ENCODE measurements at places on chromosomes 11 and 22.

DNA sequence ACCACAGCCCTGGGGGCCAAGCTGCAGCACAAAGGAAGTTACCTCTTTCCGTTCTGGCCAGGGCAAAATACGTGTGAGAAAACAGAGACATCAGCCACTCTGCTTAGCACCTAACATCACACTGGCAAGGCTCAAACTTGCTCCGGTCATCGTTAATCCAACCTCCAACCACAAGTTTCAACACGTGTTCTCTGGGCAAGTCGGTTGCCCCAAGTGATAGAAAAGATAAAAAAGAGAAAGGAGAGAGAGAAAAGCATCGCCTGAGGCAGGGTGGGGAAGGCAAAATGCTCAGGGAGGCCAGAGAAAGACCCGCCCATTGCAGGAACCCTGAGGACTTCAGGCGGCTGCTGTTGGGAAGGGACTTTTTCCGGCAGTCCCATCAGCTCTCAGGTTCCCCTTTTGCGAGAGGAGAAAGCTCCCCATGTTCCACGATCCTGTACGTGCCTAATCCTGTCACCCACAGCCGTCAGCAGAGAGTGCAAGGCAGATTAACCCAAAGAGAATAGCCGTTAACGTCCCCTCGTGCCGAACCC is 18.5 kb upstream of the B4GALNT4 start:
- DNase-seq, result peak; percentile 53

- no peak for DNase-seq
Observed at GRCh38 chr22:33896575-33897447, 23.5 kb downstream of the LARGE1 start.

DNA sequence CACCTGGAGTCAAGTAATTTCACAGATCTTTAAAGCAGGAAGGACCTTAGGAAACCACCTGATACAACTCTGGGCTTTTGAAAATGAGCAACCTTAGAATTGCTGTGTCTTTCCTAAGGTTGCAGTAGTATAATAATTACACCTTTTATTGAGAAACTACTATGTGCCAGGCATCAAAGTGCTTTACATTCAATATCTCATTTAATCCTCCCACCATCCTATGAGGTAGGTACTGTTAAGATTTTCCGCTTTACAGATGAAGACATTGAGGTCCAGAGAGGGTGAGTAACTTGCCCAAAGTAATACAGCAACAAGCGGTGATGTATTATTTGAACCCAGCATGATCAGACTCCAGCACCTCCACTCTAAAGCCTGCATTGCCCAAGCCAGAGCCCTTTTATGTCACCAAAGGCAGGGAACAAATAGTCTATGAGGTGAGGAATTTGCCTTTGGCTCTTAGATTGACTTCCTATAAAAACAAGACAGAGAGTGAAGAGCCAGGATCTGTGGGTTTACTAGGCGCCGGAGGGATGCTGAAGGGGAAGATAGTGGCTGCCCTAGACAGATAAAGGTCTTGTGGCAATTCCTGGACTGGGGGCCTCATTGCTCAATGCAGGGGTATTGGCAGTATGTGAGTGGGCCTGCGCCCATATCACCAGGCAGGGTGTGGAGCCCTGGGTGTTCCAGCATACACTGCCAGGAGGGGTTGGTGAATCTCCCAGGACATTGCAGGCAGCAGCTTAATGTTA is 157.1 kb downstream of the FBXO7 start:
- no peak for DNase-seq

GRCh38 chr11:126608658-126609057 is 253.2 kb downstream of the ST3GAL4 start:
- DNase-seq, result no peak

GRCh38 chr11:71203681-71204080 is 48.7 kb downstream of the SHANK2 start:
- DNase-seq, result no peak

- DNase-seq, result no peak
Observed at GRCh38 chr11:10641912-10642697, 51.5 kb downstream of the IRAG1 start.

- DNase-seq, result no peak
Observed at GRCh38 chr11:19834771-19835170, 122.1 kb downstream of the NAV2 start.

GRCh38 chr11:11072067-11072466 is 214.2 kb upstream of the ZBED5 start:
- no peak for DNase-seq

GRCh38 chr11:6402561-6402981 is 12.3 kb downstream of the SMPD1 start:
- DNase-seq, result peak; percentile 82

DNA sequence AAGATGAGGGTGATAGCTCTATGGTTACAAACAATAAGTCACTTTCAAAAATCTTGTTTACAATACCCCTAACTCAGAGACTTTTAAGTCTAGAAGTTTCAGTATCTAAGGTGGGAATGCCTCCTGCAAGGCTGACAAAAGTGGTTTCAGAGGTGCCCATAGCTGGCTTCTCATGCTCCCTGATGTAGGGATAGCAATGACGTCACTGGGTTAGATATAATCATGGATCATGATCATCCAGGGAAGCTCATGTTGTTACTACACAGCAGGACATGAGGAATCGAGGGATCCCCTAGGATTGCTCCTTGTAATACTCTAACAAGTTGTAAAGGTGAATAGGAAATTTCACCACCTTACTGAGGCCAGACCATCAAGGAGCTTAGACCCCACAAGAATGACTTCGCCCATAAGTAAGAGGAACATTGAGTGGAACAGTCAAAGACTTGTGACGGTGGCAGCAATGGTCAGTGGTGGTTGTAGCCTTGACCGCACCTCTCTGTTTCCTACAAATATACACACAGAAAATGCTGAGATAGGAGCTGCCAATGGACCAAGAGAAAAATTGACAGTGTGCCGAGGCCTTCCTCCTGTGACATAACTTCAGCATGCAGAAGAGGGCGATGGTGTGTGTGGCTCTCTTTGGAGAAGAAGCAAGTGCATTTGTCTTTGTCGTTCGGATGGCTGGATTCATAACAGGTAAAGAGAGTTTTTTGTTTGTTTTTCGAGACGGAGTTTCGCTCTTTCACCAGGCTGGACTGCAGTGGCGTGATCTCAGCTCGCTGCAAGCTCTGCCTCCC is 15.6 kb downstream of the APOL4 start:
- DNase-seq, result no peak

GRCh38 chr22:28413612-28414399 is 265.8 kb downstream of the TTC28 start:
- no peak for DNase-seq

DNA sequence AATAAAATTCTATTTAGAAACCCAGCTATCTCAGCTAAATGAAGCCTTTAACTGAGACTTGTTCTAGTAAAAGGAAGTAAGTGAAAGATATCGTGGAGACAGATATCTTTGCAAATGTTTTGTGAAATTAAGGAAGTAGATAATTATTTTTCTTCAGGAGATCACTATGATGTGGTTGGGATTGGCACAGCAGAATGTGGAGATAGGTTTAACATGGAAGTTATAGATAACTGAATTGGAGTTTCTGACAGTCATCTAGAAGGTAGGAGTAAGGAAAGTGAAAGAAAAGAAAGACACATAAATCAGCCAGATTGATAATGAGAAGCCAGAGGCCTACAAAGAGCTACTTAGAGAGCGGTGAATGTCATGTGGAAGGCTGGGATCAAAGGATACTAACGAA is 4.7 kb upstream of the CASP5 start:
- DNase-seq, result no peak

DNA sequence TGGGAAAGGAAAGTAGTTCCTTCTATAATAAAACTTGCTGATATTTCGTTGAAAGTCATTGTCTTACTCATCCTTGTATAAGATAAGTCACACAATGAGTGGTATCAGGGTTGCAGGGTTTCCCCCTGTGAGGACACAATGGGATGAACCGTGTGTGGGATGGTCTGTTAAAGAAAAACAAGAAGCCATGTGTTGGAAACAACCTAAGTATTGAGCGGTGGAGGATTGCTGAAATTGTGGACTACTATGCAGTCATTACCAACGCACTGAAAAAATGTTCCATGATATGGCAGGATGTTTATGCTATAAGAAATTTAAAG is 28.6 kb downstream of the PTPRJ start:
- DNase-seq, result peak; percentile 85

- no peak for DNase-seq
Observed at GRCh38 chr11:73582653-73583052, 15.3 kb downstream of the FAM168A start.

DNA sequence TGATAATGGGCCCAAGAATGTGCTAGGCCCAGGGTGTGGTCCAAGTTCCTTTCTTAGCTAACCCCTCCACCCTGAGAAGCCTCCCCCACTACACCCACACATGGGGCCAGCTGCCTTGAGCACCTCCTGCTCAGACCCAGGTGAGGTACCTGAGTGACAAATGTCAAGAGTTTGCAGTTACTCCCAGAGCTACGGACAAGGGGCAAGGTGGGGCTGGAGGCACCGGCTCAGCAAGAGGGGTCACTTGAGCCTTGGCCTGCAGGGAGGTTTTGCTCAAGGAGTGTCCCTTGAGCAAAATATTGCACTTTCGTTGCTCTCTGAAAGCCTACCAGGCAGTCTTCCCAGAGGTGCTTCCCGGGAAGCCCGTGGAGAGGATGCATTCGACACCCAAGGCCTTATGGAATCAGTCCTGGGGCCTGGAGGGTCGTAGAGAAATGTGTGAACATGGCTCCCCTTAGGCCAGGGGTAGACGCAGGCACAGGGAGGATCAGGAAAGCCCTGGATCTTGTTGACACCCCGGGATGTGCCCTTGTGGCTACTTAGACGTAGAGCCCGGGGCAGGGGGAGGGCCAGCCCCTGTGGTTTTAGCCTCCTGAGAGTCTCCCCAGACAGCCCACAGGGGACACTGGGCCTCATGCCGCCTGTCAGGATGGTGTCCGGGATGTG is 114.2 kb downstream of the KCNQ1 start:
- DNase-seq, result peak; percentile 43

GRCh38 chr11:10504490-10504889 is 36.5 kb downstream of the RNF141 start:
- no peak for DNase-seq

GRCh38 chr22:44709881-44710392 is 7.9 kb downstream of the PRR5 start:
- DNase-seq, result no peak

- no peak for DNase-seq
Observed at GRCh38 chr11:88454881-88455280, 117.3 kb upstream of the CTSC start.

GRCh38 chr22:36405671-36406538 is 18.1 kb upstream of the MYH9 start:
- DNase-seq, result peak; percentile 77

DNA sequence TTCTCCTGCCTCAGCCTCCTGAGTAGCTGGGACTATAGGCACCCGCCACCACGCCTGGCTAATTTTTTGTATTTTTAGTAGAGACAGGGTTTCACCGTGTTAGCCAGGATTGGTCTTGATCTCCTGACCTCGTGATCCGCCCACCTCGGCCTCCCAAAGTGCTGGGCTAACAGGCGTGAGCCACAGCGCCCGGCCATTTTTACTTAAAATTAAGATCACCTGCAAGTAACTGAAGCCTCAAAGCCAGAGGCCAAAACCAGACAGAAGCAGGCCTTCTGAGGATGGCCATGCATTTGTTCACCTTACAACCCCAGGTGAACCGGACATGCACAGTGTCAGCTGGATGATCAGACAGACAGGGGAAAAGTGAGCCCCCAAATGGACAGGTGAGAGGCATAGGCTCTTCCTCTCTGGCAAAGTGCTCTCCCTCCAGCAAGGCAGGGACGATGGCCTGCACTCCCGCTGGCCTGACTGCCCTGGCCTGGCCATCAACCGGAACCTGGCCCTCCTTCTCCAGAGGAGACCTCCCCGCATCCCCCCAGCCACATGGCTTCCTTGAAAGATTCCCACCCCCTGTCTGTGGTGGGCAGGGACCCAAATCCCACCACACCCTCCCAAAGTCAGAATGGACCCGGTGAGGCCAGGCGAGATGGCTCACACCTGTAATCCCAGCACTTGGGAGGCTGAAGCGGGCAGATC is 25.9 kb downstream of the APOBEC3H start:
- no peak for DNase-seq

DNA sequence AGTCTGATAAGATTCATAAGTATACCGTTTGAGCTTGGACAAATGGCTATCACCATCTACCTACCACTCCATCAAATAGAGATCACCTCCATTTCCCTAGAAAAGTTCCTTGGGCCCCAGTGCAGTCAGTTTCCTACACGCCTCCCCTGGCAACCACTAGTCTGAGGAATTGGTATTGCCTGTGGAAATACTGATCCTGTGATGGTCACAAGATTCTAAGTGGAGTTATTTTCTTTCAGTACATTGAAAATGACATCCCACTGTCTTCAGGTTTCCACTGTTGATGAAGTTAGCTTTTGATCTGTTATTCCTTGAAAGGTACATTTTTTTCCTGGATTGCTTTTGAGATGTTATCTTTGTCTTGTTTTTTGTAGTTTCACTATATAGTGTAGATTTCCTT is 4.6 kb upstream of the ACCSL start:
- no peak for DNase-seq

DNA sequence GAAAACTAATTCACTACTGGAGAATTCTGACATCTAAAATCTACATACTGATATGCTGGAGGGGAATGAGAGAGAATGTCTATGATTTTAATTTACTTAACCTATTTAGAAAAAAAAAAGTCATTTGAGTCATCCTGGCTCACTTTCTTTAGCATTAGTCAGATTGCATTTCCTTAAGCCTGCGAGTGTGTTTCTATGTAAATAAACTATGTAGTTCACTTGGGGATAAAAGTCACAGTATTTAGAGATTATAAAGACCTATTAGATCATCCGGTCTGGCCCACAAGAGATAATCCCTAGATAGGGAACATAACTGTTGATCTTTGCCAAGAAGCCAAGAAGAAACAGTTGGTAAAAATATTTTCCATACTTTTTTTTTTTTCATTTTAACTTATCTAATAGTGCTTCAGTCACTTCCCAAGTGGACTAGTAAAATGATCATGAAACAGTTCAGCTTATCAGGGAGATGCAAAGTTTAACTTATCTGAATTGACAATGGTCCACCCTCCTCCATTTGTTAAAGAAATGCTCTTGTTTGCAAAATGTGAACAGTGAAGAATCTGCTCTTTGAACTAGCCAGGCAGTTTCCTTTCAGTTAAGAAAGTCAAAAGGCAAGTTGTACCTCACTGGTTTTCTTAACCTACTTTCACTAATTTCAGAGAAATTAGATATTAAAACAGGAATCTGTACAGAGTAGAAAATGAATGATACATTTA is 21.2 kb upstream of the BLID start:
- no peak for DNase-seq

DNA sequence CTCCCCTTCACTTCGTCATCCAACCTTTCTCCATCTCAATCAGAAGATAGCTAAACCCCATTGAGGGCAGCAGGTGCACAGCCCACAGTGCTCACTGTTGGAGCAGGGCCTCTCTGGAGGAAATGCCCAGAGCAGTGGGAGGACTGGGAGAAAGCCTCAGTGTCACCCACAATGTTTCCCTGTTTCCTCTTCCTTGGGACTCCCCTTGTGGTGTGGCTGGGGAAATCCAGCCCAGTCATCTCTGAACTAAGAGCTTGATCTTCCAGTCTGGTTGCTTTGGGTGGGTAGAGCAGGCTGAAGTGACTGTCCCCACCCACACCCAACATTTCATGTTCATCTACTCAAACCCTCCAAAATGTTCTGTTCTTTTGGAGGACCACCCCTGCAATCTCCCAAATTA is 29.8 kb upstream of the EED start:
- DNase-seq, result peak; percentile 85

GRCh38 chr11:14872032-14872431 is 20.0 kb downstream of the CYP2R1 start:
- no peak for DNase-seq

Measured in activated effector memory CD4-positive, alpha-beta T cell treated with anti-CD3 and anti-CD28 coated beads, Interleukin-2, amount 50 U/mL, for 16 hours (primary cell).